ENCODE measurements at places on chromosomes 11 and 22.

GRCh38 chr22:39205344-39206021 is 39.3 kb downstream of the PDGFB start:
- DNase-seq, result no peak

GRCh38 chr11:16511116-16512114 is 155.1 kb upstream of the SOX6 start:
- DNase-seq, result no peak

DNA sequence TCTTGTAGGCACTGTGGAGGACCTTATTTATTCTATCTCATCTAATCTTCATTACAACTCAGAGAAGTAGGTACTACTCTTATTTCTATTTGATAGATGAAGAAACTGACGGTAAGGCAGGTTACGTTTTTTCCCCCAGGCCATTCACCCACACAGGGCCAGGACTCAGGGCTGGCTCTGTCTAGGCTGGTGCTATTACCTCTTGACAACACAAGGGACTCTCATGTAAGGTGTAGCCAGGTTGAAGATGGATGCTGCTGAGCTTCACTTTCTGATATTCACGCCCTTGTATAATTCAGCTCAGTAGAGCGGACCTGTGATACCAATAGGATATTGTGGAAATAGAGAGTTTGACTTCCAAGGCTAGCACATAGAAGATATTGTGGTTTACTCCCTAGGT is 413.1 kb upstream of the NARS2 start:
- DNase-seq, result no peak

DNA sequence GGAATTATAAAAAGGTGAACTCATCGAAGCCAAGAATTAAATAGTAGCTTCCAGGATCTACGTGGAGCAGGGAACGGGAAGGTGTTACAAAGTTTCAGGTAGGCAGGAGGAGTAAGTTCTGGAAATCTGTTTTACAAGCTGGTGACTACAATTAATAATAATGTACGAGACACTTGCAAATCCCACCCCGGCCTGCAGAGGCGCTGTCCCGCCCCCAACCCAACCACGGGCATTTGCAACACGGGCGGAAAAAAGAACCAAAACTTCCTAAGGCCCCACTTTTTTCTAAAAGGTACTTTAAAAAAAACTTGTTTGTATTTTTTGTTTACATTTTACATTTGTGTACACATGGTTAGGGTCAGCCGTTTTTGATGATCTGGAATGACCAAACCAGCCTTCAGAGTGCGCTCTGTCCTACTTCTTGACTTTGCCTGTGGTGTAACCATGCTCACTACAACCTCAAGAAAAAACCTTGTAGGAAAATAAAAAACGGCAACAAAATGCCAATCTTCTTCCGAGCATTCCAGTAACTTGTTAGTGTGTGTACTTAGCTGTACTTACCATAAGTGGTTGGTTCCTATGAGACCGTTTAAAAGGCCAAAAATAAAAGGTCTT is 449.6 kb upstream of the B3GAT1 start:
- no peak for DNase-seq

GRCh38 chr11:126585388-126585773 is 229.9 kb downstream of the ST3GAL4 start:
- DNase-seq, result no peak

GRCh38 chr22:39470451-39471291 is 13.9 kb downstream of the MGAT3 start:
- DNase-seq, result no peak

DNA sequence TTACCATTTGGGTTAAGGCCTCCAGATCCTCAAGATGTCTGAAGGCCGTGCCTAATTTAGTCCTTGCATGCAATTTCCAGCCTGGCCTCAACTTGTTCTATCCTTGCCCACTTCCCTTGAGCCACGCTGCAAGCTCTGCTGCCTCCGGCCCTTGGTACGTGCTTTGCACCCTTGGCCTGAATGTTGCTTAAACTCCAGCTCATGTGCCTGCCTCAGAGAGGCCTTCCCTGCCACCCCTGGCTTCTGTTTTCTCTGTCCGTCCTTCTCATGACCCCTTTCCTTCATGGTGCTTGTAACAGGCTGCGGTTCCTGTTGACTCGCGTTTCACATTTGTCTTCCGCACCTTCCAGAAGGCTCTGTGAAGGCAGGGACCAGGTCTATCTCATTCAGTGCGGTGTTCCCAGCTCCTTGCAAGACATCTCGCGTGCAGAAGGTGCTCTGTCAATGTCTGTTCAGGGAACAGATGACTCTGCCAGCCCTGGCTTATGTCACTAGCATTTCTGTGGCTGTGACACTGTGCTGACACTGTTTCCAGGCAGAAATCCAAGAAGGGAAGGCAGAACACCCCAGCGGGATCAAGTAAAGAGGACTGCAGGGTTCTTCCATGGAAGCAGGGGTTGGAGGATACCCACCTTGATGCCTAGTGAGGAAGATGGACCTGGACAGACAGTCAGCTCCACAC is 61.8 kb downstream of the FBLN1 start:
- no peak for DNase-seq

DNA sequence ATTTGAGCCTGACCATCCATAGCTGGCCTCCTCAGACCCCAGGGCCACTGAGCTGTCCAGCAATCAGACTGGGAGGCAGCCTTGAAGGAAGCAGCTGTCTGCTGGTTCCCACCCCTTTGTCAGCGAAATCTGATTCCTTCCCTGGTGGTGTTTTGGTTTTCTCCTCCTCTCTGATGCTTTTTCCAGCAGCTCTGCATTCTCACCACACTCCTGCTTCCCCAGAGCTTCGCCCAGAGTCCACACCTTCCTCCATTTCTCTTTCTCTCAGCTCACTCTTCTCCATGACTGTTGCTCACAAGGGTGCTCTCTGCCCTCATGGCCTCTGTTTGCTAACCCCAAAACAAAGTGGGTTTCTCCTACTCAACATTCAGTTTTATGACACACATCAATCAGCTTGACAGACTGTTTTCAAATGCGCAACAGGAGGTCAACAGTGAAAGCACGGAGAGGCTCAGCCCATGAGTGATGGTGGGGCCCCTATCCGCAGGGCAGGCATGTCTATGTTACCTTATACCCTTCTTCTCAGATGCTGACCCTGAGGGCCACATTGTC is 130.6 kb upstream of the MTNR1B start:
- no peak for DNase-seq

DNA sequence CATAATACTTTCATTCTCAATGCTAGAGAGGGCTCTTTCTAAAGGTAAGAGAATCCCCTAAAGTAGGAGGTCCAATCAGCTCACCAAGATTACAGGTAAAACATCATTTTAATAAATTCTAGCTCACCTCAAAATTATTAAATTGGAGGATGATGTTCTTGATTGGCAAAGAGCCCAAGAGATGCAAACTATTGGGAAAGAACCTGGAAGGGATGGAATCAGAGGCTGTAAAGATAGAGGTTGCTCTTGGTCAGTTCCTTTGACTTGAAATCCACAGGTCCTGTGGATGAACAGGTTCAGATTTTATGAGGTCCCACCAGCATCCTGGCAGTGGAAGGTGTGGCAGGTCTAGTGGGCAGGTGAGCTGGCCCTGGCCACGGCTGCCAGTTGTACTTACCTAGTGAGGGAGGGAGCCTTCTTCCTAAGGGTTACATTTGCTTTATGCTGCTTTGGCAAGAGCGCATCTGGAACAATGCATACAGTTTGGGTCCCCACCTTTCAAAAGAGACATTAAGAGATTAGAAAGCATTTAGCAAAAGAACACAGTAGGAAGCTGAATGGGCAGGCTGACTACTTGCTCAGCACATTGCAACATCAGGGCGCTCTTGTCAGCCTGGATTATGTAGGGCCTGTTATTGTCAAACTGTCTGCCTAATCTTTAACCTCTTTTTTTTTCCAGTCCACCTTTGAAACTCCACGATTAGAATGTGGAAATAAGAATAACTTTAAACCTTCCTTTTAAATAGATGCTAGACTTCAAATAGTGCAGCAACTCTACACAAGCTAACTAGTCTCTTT is 97.0 kb downstream of the RDX start:
- DNase-seq, result no peak

GRCh38 chr22:37607010-37607934 is 1.4 kb upstream of the GGA1 start:
- DNase-seq, result peak; percentile 74

- DNase-seq, result no peak
Measured at GRCh38 chr11:59842316-59842715, 3.0 kb downstream of the CBLIF start.

DNA sequence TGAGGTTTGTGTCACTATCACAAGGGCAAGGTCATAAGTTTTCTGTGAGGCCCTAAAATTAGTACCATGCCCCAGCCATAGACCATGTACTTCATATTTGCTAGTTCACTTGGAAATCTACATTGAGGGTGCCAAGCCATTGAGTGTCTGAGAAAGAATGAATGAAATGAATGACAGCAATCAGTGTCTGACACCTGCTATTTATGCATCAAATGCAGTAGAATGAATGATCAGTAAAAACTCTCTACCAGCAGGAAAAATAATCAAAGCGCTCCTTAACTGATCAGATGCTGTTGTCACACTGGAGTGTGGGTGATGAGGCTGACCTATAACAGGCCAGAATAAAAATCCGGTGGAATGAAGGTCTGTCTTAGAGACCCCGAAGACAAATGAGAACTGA is 467.9 kb upstream of the B3GAT1 start:
- no peak for DNase-seq

DNA sequence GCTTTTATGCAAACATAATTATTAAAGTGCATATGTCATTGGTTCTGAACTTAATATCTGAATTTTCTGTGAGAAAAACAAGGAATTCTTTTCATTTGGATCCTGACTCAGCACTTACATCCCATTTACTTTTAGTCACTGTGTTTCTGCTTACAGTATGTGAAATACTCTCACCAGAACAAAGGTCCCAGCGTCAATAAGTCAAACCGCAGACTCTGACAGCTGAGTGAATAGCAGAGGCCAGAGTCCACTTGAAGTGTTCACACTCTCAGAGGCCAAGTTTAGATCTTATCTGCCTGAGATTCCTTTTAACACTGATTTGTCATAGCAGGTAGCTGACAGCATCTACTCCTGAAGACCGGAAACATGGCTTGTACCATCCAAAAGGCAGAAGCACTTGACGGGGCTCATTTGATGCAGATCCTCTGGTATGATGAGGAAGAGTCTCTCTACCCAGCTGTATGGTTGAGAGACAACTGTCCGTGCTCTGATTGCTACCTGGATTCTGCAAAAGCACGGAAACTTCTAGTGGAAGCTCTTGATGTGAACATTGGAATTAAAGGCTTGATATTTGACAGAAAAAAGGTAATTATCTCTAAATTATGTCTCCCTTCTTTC is 14.6 kb downstream of the BBOX1 start:
- DNase-seq, result no peak

GRCh38 chr11:72234920-72235319 is 9.1 kb downstream of the PHOX2A start:
- no peak for DNase-seq

DNA sequence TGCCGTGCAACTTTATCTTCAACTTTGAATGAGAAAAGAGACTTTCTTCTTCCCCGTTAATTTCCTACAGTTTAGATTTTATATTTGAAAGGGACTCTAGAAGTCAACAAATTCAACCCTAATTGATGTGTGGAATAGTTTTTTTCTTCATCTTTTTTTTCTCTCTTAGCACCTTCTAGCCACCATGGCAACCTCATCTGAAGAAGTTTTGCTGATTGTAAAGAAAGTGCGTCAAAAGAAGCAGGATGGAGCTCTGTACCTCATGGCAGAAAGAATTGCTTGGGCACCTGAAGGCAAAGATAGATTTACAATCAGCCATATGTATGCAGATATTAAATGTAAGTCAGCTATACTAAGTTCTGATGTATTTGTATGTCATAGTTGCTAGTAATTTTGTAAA is 10.5 kb downstream of the GTF2H1 start:
- no peak for DNase-seq

- no peak for DNase-seq
Measured at GRCh38 chr11:9716275-9717039, 52.6 kb downstream of the SWAP70 start.

DNA sequence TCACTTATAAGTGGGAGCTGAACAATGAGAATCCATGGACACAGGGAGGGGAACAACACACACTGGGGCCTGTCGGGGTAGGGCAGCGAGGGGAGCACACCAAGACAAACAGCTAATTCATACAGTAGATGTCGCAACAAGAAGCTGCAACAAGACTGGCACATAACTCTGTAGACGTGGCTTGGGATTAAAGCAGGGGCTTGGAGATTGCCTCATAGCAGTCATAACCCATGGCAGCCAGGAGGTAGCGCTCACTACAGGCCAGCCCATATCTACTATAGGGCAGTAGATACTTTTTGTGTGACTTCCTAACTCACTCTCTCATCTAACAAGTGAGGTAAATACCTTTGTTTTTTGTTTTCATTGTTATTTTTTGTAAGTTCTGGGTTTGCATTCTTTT is 1.7 kb upstream of the OR9G4 start:
- DNase-seq, result no peak

DNA sequence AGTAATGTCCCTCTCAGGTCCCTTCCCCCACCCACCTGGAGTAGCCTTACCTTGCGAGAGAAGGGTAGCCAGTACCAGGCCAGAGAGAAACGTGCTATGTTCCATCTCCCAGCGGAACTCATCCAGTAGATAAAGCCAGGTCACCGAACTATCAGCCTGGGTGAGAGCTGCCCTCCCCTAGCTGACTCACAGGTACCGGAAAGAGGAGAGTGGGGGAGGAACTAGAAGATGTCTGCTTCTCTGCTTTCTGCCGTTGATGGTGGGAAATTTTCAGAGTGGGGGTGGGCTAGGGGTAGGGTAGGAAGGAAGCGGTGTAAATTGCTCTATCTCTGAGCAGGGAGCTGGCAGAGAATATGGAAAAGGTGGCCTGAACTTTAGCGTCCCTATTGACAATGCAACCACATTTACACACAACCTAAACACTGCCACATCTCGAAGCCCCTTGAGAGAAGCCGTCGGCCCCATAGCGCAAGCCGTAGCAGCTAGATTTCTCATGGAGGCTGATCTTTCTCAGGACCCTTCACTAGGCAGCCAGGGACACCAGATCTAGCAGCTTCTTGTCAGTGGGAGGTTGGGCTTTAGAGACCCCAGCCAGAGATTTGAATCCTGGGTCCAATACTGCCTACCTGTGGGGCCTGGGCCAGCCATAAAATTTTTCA is at the start of gene CD3D:
TSS of gene CD3D (minus strand) at position 203 of the 659 bp plus-strand sequence. CDS start at position 105, 98 bp downstream.
- no peak for DNase-seq

DNA sequence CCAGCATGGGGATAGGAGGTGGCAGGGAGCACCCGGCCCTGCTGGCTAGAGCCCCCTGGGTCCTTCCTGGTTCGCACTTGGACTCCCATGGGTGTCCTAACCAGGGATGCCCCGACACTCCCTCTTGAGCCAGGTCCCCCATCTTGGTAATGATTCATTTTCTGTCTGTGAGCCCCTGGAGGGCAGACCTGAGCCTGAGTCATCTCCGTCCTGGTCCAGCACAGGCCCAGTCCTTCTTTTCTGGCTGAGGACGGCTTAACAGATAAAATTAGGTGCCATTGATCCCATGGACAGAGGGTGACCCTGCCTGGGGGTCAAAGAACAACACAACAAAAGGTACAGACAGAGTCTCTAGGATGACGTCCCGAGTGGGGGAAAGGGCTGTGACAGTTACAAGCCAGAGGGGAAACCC is 3.5 kb downstream of the RHOD start:
- DNase-seq, result peak; percentile 75

- DNase-seq, result no peak
Measured at GRCh38 chr11:60314635-60315321, 12.3 kb upstream of the MS4A6E start.

- DNase-seq, result no peak
Measured at GRCh38 chr11:75279273-75279672, 38.7 kb downstream of the TPBGL start.

- DNase-seq, result no peak
Measured at GRCh38 chr11:130773244-130773820, 142.9 kb downstream of the SNX19 start.
